Testis (tissue), 5 donors: ENCODE measurements at places on chromosomes 1 and 21. TPM values are rescaled to one million over a fixed set of nuclear protein-coding genes. Genes with fewer than 3 reads are reported as not detected.

The THEM5 gene
- polyA plus RNA-seq = 0.57 TPM

GRCh38 chr1:76501136-76501535 is 366.1 kb upstream of the ST6GALNAC5 start:
- no peak for DNase-seq

DNA sequence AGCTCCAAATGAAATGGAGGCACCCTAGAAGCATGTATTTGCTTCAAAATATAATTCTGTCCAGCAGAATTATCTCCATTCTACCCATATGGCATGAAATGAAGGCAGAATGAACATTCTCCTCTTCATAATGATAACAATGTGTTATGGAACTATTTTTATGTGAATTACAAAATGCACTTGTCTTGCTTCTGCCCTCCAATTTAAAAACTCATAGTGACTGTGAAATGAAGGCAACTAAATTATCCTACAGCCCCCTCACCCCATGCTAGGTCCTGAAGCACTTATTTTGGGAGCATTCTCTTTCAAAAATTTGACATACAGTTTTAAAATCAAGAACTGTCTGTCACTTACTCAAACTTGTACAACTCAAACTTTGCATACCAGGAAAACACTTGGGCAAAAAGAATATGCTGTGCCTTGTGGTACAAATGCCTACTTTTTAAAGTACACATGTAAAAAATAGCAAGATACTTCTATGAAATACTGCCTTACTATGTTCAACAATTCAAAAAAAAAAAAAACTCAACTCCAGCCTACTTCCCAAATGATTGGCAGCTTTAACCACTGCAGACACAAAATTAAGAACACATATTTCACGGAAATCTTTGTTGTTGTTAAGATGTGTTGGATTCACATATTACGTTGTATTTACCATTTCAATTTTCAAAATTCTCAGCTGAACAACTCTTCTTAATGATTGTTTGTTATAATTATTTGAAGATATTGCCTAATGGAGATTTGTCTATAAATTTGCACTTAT is 213.3 kb upstream of the NFIA start:
- no peak for DNase-seq

DNA sequence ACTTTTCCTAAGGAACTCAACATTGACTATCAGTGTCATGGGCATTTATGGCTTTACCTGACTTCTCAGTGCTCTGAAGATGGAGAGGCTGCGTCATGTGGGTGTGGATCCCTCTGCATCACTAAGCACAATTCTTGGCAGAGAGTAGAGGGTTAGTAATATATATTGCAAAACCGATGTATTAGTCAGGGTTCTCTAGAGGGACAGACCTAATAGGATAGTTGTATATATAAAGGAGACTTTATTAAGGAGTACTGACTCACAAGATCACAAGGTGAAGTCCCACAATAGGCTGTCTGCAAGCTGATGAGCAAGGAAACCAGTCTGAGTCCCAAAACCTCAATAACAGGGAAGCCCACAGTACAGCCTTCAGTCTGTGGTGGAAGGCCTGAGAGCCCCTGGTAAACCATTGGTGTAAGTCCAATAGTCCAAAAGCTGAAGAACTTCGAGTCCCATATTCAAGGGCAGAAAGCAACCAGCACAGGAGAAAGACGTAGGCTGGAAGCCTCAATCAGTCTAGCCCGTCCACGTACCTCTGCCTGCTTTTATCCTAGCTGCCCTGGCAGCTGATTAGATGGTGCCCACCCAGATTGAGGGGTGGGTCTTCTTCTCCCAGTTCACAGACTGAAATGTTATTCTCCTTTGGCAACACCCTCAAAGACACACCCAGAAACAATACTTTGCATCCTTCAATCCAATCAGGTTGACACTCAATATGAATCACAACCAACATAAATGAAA is 159.7 kb upstream of the NRIP1 start:
- no peak for DNase-seq

DNA sequence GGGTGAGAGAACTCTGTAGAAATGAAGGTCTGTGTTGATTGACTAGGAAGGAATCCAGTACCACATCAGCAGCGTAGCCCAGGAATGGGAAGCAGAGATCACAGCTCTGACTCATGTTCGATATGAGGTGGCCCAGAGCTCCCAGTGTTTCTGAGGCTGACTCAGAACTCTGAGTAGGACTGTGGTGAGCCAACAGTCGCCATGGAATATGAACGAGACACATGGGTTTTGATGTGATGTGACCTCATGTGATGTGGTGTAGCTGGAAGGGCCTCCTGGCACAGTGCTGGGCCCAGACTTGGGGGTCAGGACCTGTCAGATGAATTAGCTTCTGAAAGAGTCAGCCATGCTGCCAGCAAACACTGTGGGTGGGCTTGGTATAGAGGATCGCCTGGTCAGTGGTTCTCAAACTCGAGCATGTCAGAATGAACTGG is 237.0 kb downstream of the MRPL39 start:
- DNase-seq = no peak

The GJA5 gene
- 5.6 TPM for polyA plus RNA-seq

The ASTN1 gene
- 2.7 TPM for polyA plus RNA-seq

DNA sequence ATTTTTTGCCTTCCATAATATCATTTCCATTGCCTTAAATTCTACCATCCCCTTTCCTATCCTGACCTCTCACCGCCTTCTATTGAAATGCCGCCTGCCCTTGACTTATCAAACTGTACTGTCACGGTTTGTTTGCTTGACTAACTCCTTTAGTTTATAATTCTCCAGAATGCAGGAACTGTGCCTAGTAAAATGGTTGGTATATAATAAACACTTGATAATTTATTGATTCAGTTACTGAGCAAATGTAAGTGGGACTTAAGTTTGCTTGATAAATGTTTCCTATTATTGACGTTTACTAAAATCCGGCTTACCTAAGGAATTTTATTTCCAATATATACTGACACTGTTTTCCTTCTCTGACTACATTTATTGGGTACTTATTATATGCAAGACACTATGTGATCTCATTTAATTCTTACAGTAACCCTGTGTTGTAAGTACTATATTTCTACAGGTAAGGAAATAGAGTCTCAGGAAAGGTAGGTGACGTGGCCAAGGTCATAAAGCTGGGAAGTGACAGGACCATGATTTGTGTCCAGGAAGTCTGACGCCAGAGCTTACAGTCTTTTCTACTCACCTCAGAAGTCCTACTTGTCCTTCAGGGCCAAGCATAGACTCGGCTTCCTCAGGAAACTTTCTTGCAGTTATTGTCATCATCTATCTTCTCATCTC is 35.7 kb downstream of the DPT start:
- no peak for DNase-seq

DNA sequence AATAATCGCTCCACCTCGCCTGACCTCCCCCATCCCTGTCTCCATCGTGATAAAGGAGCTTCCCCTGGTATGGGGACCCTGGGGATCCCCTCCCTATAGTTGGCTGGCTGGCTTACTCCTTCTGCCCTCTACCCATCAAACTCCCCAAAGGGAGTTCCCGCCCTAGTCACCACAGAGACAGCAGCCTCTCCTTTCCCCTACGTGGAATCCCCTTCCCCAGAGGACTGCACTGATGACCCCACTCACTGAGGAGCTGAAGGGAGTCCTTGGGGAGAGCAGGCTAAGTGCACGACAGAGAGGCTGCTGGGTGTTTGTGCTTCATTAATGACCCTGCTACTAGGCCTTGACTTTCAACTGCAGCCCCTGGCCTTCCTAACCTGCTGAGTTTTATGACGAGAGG is 1.9 kb downstream of the CADM3 start:
- no peak for DNase-seq

DNA sequence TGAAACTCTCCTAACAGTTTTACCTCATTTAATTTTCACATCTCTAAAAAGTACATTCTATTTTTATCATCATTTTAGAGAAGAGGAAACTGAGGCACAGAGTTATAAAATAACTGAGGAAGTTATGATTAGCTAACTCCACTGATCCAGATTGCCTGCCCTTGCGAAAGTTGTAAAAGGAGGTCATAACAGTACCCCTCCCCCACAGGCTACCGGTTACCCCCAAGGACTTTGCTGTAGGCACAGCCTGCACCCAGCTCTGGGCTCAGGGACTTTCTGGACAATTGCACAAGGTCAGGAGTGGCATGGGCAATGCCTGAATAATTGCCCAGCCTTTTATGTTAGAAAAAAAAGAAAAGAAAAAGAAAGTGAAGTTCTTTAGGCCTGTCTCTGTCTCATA is 22.7 kb downstream of the PIGM start:
- DNase-seq = no peak

- DNase-seq = peak; percentile 89
These were observed at the start of gene IGSF9 for GRCh38 chr1:159945483-159946241. IGSF9 (minus strand) TSS chr1:159945613; CDS start chr1:159943454, 2,159 bp downstream.

- DNase-seq = peak; percentile 43
These were observed 69.2 kb upstream of the AJAP1 start for GRCh38 chr1:4585216-4585615.

- DNase-seq = no peak
These were observed 35.2 kb downstream of the SPEN start for GRCh38 chr1:15882665-15883064.

DNA sequence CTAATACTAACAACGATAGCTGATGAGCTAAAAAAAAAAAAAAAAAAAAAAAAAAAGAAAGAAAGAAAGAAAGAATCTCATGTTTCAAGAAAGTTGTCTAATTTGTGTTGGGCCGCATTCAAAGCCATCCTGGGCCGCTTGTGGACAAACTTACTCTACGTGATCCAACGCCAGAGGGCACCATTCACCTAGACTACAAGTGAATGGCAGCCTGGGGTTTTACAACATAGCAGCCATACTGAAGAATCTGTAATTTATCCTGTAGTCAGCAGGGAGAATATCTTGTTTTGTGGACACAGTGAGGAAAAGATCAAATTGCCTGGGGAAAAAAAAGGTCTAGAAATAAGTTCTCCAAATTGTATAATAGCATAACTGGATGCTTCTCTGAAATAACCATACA is 47.0 kb downstream of the CYP2J2 start:
- DNase-seq = peak; percentile 66

The PEX10 gene
- 49.5 TPM for polyA plus RNA-seq

DNA sequence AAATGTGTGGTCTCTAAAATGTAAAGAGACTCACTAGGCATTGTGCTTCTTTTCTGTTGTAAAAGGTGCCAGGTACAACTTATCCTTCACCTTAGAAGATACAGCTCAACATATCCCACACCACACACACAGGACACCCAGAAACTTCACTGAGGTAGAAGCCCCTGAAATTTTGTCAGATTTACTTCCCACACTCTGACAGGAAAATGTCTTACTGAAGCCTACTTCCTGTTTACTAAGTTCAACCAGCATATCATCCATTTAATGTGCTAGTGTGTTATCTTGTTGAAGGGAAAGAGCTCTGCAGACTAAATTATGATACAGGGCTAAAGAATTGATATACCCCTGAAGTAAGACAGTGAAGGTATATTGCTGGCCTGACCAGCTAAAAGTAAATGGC is 39.9 kb upstream of the INSL5 start:
- DNase-seq = no peak

The SHISAL2A gene
- 2.2 TPM for polyA plus RNA-seq

GRCh38 chr1:6314503-6314902 is 53.6 kb upstream of the GPR153 start:
- DNase-seq = no peak
